Posterior vena cava (tissue), 2 donors: ENCODE measurements at places on chromosomes 11 and 22. TPM values are rescaled to one million over a fixed set of nuclear protein-coding genes. Genes with fewer than 3 reads are reported as not detected.

Gene IRAG1
- total RNA-seq: 366 TPM

GRCh38 chr11:117473481-117474091 lies 145.9 kb downstream of the CEP164 start:
- no peak for DNase-seq

DNA sequence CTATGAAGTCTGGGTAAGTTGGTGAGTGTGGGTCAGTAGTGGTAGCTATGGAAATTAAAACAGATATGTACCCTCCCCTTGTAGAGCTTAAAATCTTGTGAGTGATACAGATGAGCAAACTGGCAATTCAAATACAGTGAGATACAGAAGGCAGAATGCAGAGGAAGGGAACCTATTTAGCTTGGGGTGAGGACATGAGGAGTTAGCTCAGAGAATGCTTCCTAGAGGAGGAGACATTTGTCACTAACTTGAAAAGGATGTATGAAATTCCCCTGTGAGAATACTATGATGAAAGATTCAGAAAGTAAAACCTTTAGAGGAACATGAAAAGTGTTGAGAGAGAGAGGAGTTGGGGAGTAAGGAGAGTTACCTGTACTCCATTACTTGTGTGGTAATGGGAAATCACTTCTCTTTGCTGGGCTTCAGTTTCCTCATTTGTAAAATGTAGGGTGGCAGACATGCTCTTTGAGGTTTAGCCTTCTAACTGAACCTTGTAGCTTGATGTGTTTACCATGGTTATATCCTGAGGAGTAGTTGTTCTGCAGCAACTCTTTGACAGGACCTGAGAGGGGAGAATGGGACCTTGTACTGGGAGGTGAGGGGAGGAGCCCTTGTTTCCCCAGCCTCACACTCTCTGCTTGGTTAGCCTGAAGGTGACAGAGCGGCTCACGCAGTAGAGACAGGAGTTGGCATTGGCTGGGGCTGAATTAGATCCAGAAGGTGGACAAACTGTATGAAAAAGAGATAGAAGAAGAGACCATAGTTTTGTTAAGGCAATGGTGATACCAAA lies 17.9 kb downstream of the SWAP70 start:
- no peak for DNase-seq

GRCh38 chr11:114499756-114500155 lies 59.9 kb downstream of the NXPE1 start:
- DNase-seq: no peak

DNA sequence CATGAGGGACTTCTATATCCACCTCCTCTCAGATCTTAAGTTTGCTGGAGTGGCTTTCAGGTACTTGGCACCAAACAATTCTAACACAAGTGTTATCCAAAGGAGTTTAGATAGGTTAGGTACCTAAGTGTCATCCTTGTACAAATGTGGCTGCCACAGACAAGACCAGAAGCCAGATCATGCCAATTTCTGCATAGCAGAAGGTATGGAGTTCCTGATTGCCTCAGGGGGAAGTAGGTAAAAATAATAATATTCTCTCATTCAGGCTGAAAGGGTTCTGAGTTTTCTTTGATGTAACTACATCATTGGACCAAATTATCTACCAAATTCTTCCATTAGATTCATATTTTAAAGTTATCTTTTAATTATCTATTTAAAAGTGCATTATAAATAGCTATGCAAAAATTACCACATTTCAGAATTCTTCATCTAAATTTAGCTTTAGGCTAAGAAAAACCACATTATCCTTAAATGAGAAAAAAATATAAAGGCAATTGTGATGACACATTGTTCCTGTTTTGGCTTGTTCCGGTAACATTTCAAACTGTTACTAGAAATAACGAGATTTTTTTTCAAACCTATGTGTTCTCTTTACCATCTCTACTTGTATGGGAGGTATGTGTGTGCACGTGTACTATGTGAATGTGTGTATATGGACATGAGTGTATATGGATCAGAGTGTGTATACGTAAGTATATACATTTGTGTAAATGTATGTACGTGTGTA lies 66.2 kb upstream of the POU2AF2 start:
- DNase-seq: no peak

DNA sequence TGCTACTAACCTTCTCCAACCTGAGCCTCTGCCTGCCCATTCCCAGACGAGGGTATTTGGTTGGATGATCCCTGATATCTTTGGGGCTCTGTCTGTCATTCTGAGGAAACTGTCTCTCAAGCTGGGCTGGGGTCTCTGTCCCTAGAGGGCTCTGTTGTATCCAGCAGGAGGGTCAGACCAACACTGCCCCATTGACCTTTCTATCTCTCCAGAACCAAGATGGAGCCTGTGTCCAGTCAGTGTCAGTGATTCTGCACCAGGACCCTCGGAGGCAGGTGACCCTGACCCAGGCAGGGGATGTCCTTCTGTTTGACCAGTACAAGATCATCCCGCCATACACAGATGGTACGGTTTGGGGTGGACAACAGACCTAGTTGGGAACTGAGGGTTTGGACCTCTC lies 21.9 kb downstream of the OTOG start:
- no peak for DNase-seq

GRCh38 chr22:22023581-22024137 lies 41.1 kb upstream of the TOP3B start:
- DNase-seq: no peak

GRCh38 chr22:37208401-37209139 lies 3.7 kb downstream of the SSTR3 start:
- peak; percentile 57 for DNase-seq

DNA sequence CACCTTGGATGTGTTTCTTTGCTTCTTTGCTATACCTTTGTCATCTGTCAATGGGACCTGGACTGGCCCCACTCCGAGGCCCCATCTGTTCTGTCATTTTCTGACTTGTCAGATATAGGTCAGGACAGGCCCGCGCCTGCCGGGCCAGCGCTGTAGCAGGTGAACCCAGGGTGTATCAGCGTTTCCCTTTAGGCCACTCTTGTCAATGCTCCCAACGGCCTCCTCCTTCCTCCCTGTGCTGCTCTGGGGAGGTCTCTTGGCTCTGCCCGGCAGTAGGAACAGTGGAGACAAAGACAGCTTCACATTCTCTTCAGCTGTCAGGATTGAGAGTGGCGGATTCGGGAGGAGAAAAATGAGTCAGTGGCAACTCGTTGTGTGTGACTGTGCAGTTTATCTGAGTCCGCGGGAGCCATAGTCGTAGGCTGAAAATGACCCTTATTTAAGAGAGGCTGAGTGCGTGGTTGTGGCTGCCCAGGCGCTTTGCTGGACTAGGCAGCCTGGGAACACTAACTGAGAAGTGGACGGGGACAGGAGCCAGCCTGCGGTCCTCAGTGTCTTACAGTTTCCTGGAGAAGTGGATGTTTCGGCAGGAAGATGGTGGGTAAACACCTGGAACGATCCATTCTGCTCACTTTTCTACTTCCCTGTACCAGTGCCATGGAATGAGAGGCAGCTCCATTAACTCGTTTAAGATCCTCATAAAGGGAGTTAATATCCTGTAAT lies 102.3 kb downstream of the PRR5L start:
- no peak for DNase-seq

- no peak for DNase-seq
Observed at GRCh38 chr11:59728913-59729312, 15.3 kb upstream of the OR10V1 start.

- no peak for DNase-seq
Observed at GRCh38 chr11:59899532-59899931, 20.9 kb downstream of the OOSP3 start.

DNA sequence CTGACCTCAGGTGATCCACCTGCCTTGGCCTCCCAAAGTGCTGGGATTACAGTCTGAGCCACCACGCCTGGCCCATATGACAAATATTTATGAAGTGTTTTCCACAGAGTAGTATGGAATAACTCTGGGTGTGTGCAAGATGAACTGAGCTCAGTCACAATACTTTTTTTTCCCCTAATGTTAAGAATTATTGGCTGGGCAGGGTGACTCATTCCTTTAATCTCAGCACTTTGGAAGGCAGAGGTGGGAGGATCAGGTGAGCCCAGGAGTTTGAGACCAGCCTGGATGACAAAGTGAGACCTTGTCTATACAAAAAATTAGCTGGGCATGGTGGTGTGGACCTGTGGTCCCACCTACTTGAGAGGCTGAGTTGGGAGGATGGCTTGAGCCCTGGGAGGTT lies 6.4 kb downstream of the PTPRJ start:
- DNase-seq: no peak

- no peak for DNase-seq
Observed at GRCh38 chr11:44659641-44660040, 67.1 kb upstream of the TSPAN18 start.

Gene LRRC10B
- 1.6 TPM for total RNA-seq

Gene CD3G
- total RNA-seq: 0.57 TPM

DNA sequence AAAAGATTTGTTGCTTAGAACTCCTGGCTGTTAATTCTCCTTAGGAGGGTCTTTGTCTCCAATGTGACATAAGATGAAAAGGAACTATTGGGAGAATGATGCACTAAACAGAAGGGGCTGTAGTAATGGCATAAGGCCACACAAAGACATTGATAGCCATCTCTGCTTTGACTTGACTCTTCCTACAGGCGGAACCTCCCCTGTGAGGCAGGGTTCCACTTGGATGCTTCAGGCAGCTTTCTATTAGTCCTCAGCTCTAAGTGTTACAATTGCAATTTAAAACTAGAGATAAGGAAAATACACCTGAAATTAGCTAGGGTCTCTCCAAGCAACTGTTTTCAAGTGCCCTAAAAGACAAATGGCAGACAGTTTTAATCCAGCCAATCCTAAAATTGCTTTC lies 391.6 kb upstream of the CCDC90B start:
- no peak for DNase-seq

DNA sequence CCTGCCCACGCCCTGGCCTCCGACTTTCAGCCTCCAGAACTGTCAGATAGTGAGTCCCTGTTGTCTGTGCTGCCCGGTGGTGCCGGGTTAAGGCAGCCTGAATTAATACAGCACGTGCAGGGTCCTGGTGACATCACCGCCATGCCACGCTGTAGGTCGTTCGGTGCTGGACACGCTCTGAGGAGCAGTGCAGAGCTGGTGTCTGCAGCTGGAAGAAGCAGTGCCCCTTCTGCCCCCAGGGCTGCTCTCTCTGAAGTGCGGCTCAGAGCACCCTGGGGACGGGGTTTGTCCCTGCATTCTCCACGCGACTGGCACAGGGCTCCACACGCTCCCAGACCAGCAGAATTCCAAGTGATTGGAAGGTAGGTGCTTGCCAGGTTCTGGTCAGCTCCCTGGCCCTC lies 831.5 kb downstream of the TBC1D22A start:
- no peak for DNase-seq

GRCh38 chr11:101288392-101288791 lies 158.8 kb upstream of the PGR start:
- DNase-seq: no peak

DNA sequence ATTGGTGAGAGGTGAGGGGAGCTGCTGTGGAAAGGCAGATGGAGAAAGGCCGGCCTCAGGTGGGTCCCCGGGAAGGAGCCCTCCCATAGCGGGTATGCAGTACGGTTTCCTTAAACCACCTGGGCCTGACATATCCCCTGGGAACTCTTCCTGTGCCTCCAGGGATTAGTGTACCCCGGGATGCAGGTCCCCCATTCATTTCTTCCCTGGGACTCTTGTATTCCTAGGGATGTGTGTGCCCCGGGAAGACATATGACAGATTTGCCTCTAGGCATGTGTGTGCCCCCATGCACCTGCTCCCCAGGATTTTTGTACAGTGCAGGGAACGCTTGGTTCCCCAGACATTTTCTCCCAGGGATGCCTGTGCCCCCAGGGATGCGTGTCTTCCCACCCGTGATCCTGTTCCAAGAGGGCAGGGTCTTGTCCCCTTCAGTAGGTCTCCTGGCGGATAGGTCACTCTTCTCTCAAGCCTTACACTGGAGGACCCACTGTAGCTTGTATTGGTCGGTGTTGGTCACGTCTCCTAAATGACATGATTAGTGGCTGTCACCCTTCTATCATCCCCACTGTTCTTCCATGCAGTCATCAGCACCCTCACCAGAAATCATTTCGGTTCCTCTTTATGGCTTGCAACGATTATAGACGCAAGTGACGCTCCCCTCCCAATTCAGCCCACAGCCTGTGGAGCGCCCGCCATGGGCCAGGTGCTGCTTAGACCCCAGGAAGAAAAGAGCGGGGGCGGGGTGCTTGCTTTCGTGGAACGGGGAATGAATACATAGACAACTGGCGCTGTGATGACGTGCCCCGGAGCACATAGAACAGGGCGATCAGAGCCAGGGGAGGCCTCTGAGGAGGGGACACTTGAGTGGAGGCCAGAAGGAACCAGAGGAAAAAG lies 1.3 kb downstream of the PARVB start:
- DNase-seq: no peak

GRCh38 chr22:47854251-47854650 lies 1091.8 kb downstream of the TBC1D22A start:
- DNase-seq: no peak

DNA sequence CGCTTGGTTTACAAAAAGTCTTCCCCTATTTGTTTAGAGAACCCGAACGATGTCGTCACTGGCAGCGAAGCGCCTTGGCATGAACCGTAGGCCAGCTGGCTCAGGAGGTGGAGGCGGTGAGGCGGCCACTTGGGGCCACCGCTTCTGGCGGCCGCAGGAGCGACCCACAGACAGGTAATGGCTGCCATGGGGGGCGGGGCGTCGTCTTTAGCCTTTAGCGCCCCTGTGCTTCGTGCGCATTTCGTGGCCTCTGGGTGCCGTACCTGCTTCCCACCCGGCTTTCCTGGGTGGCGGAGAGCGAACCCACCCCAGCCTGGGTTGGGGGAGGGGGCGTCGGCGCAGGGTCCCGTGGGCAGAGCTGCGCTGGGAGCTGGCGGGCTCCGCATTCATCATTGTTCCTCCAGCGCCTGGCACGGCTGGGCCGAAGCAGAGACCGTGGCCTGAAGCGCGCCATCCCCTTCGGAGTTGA lies 469 bp upstream of the OSBP2 start:
- peak; percentile 81 for DNase-seq

GRCh38 chr11:45237711-45238315 lies 48.3 kb downstream of the SYT13 start:
- no peak for DNase-seq
